ENCODE measurements at places on chromosomes 11 and 22.

DNA sequence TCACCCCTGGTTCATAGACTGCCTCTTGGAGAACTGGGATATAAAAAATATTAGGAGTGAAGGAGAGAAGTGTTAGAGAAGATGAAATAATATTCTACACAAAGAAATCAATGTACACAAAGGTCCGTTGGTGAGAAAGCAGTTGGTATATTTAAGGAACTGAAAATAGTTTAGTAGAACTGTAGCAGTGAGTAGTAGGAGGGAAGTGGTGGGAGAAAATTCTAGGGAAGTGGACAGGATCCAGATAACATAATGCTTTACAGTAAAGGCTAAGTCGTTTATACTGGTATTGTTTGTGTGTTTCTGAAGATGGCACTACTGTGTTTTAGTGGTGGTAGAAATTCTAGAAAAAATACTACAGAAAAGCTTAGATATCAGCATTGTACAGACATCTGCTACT is 120.8 kb upstream of the CHORDC1 start:
- no peak for DNase-seq

DNA sequence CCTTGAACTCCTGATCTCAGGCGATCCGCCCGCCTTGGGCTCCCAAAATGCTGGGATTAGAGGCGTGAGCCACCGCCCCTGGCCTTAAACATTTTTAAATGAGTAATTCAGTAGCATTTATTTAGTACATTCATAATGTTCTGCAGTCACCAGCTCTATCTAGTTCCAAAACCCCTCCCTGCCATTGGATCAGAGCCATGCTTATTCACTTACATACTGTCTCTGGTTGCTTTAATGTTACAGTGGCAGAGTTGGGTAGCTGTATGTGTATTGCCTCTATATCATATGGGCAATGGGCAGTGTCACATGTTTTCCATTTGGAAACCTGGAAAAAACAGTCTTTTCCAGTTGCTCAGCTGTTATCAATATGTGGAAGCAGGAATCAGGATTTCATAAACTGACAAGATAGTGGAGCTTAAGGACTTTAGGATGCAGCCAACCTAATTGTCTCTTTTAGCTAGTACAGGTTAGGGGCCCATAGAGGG is 10.5 kb downstream of the COA4 start:
- no peak for DNase-seq

DNA sequence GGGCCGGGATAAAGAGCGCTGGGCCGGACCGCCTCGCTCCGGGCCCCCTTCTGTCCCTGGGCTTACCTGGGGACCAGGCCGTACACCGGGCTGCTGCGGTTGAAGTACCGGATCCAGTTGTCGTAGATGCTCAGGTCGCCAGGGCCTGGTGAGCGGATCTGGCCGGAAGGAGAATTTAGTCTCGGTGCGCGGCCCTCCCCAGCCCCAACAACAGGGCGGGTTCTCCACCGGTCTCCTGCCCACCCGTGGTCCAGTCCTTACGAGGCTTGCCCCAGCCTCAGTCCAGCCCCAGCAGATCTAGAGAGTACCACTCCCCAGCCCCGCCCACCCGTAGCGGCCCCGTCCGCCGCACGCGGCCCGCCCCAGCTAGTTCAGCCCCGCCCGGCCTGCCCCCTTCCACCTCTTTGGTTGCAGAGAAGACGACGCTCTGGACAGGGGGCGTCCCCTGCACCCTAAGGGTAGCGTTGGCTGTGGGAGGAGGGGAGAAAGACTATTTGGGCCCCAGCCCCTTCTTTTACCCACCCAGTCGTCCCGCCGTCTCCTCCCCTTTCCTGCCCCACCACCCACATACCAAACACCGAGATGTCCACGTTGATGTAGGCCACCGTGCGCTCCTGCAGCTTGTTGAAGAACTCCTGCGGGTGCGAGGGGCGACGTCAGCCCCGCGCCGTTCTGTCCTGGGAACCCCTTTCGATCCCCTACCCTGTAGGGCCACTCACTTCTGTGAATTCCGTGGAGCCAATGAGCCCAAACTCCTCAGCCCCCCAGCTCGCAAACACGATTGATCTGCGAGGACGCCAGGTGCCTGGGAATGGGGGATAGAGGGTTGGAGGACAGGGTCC is 6.8 kb downstream of the SAC3D1 start:
- DNase-seq, result peak; percentile 75

DNA sequence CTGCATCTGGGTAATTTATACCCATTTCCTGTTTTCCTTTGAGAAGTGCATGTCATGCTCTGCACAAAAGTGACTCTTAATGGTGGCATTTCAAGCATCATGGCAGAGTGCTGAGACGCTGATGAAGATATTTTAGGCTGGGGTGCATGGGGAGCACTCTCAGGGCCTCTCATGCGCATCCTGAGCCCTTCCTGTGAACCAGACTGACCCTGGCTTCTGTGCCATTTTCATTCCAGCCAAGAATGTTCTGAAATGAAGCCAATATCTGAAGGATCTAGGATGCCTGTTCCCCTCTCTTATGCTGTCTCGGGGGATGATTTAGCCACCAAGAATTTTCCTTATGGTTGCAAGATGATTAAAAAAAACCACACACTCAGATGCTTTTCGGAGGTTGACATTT is 61.5 kb downstream of the MIAT start:
- DNase-seq, result no peak

DNA sequence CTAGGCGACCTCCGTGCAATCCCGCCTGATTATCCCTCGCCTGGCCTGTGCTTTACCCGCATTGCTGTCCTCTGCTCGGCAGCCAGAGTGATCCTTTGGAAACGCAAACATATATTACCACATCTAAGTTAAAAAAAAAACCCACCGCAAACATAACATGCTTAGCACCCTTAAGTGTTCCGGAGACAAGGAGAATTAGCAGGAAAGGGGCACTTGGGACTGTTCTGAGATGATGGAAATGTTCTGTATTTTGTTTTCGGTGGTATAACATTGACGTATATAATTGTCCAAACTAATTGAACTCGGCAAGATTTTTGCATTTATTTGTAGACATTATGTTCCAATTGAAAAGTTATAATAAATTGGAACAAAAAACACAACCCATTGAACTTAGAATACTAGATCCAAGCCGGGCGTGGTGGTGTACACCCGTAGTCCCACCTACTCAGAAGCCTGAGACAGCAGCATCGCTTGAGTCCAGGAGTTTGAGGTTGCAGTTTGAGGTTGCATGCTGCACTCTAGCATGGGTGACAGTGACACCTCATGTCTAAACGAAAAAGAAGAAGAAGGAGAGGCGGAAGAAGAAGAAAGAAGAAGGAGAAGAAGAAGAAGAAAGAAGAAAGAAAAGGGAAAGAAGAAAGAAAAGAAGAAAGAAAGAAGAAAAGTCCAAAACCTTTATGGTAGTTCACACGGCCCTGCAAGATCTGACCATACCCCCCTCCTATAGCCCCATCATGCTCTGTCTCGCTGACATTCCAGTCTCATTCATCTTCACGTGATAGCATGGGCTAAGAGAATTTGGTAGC is 604 bp upstream of the POLR3H start:
- no peak for DNase-seq

- peak; percentile 82 for DNase-seq
Observed at GRCh38 chr11:95088946-95089619, 563 bp upstream of the ENDOD1 start.

DNA sequence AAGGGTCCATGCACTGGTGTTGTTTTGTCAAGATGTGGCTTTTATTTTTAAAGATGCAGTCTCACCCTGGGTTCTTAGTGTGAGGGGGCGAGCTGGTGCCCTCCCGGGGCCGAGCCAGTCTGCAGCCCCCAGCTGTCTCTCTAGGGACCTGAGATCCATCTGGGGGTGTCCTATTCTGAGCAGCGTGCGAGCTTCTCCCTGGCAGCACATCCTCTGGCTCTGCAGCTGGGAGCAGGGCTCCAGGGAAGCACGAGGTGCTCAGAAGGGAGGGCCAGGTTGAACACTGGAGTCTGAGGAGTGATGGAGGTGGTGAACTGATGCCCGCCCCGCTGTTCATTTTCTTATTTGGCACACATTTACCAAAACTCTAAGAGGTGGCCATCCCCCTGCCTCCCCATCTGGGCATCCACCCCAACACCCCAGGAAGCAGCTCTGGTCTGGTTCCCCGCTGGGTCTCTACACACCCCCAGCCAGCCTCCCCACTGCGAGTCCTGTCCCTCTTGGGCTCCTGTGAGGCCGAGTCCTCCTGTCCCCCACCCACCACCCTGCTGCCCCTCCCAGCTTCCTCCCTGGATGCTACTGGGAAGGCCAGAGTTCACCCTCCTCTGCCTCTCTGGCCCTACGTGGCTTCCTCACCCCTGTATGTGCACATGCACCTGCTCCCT is 956.4 kb downstream of the BRD1 start:
- no peak for DNase-seq

GRCh38 chr11:85745626-85746025 is 59.6 kb upstream of the CCDC89 start:
- no peak for DNase-seq

- no peak for DNase-seq
Observed at GRCh38 chr22:30472994-30473720, 1.3 kb upstream of the SEC14L3 start.
